ENCODE measurements at places on chromosomes 3 and 15.

- H3K4me1 ChIP-seq, result peaks cover 21% of the 10 kb centered on the region
- H3K36me3 ChIP-seq, result no peaks in the 10 kb centered on the region
- H3K4me3 ChIP-seq, result no peak overlapping the region
- no peaks in the 10 kb centered on the region for H3K27me3 ChIP-seq
- no peak overlapping the region for H3K27ac ChIP-seq
Measured at GRCh38 chr3:160150525-160150924, 74.7 kb upstream of the C3orf80 start.

DNA sequence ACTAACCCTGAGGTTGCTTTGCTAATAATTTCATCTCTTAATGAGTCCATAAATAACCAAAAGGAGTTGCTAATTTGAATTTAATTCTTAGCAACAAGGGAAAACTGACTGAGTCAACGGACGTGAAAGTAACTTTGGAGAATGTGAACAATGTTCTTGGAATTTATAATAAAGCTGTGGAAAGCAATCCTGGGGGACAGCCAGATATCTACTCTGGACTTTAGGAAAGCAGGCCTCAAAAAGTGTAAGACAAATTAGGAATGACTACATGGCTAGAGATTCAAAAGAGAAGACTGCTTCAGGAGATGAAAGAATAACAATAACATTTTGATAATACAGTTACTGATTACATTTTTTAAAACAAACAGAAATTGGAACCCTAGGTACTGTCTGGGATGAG, 318.4 kb upstream of the COL8A1 start:
- no peak overlapping the region for H3K4me3 ChIP-seq
- no peaks in the 10 kb centered on the region for H3K27me3 ChIP-seq
- peaks cover 16% of the 10 kb centered on the region for H3K4me1 ChIP-seq
- peak overlapping the region; percentile 73 for H3K27ac ChIP-seq
- DNase-seq, result peak; percentile 93
- H3K36me3 ChIP-seq, result no peaks in the 10 kb centered on the region

GRCh38 chr15:88797663-88798339, 5.4 kb upstream of the ACAN start:
- H3K36me3 ChIP-seq, result no peaks in the 10 kb centered on the region
- no peak for DNase-seq
- H3K4me3 ChIP-seq, result no peak overlapping the region
- H3K27ac ChIP-seq, result no peak overlapping the region
- peaks cover 31% of the 10 kb centered on the region for H3K27me3 ChIP-seq

DNA sequence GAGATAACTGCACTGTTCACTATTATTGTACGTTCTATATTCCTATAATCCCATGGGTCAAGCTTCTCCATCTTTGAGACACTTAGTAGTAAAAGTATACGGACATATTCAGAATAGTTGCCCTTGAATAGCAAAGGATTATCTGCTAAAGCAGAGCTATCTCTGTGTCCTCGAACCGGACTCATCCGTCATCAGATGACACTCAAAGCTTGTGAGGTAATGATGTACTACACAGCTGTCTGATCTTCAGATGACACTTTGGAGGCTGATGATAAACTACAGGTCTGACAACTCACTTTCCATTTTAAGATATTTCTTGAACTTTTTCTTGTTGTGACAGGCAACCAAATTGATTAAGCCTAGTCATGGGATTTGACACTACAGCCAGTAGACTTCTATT, 240.2 kb downstream of the SCAPER start:
- H3K27ac ChIP-seq, result no peak overlapping the region
- no peaks in the 10 kb centered on the region for H3K36me3 ChIP-seq
- no peaks in the 10 kb centered on the region for H3K4me1 ChIP-seq

- peaks cover 4% of the 10 kb centered on the region for H3K36me3 ChIP-seq
- no peaks in the 10 kb centered on the region for H3K27me3 ChIP-seq
- DNase-seq, result peak; percentile 62
- peaks cover 6% of the 10 kb centered on the region for H3K4me1 ChIP-seq
- H3K4me3 ChIP-seq, result no peak overlapping the region
- no peak overlapping the region for H3K27ac ChIP-seq
Measured at GRCh38 chr3:45218578-45219390, 7.3 kb downstream of the TMEM158 start.

GRCh38 chr3:49803465-49804140, 542 bp downstream of the INKA1 start:
- H3K27ac ChIP-seq, result peak overlapping the region; percentile 41
- H3K27me3 ChIP-seq, result no peaks in the 10 kb centered on the region
- DNase-seq, result peak; percentile 12
- H3K4me3 ChIP-seq, result peak overlapping the region; percentile 94
- peaks cover 25% of the 10 kb centered on the region for H3K4me1 ChIP-seq

DNA sequence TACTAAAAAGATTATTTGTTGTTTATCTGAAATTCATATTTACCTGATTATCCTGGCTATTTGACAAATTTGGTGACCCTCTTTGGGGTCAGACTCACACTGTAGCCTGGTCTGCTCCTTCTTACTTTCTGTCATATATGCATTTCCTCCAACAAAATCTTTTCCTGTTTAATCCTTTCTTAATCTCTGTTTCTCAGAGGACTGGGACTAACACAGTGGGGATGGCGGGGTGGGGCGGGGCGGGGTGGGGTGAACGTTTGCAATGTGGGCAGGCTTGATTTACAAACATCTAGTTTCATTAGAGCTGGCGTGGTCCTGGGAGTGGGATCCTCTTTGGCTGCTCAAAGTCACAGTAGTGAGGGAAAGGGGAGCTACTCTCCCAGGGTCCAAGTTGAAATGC, 35.3 kb upstream of the CDCP1 start:
- no peaks in the 10 kb centered on the region for H3K36me3 ChIP-seq
- no peak overlapping the region for H3K27ac ChIP-seq
- peaks cover 4% of the 10 kb centered on the region for H3K27me3 ChIP-seq
- DNase-seq, result no peak
- H3K4me1 ChIP-seq, result peaks cover 33% of the 10 kb centered on the region

GRCh38 chr15:58329211-58329610, 102.6 kb upstream of the LIPC start:
- H3K36me3 ChIP-seq, result no peaks in the 10 kb centered on the region
- H3K4me3 ChIP-seq, result no peak overlapping the region
- no peaks in the 10 kb centered on the region for H3K27me3 ChIP-seq
- H3K4me1 ChIP-seq, result peaks cover 19% of the 10 kb centered on the region
- no peak for DNase-seq

DNA sequence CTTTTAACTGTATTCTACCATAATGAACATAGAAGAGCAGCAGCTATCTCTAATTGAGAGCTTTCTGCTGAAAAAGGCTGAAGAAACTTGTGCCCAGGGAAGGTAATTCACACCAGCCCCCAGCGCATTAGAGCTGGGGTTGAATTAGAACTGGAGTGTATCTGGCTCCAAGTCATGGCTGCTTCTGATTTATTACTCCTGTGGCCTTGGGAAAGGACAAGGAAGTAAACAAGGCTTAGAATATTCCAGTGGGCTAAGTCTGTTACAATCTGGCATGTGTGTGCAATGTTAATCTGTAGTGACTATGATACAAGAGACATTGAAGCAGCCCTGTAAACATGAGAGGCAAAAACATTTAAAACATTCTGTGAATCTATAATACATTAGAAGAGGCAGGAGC, 18.1 kb downstream of the CPA3 start:
- no peak for DNase-seq
- H3K36me3 ChIP-seq, result no peaks in the 10 kb centered on the region
- no peaks in the 10 kb centered on the region for H3K4me1 ChIP-seq
- H3K27ac ChIP-seq, result no peak overlapping the region
- no peak overlapping the region for H3K4me3 ChIP-seq

GRCh38 chr3:195319060-195319459, 48.1 kb upstream of the XXYLT1 start:
- no peaks in the 10 kb centered on the region for H3K4me1 ChIP-seq
- H3K27ac ChIP-seq, result no peak overlapping the region
- no peak for DNase-seq
- H3K27me3 ChIP-seq, result no peaks in the 10 kb centered on the region

DNA sequence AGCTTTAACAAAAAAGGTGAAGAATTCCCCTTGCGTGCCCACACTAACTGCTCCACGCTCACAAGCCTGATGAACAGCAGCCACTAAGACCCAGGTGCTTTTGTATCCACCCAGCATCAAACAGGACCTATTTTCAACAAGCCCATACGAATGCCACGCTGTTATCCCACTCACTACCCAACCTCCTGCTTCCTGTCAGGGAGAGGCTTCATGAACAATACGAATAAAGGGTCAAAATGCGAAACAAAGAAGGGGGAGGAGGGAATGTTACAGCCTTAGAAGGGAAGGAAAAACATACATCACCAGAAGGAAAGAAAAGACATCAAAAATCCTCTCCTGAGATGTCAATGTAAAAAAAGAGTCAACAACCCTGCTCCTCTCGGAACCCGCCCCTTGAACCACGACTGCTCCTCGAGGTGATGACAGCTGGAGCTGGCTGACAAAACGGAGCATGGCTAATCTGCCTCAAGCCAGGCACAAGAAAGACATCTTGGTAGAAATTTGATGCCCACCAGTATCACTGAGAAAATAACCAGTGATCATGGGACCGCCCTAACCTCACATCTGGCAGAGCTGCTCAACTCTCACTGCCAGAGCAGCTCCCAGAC, 9.7 kb downstream of the ERC2 start:
- H3K36me3 ChIP-seq, result no peaks in the 10 kb centered on the region
- no peak overlapping the region for H3K27ac ChIP-seq
- no peaks in the 10 kb centered on the region for H3K4me1 ChIP-seq
- no peaks in the 10 kb centered on the region for H3K27me3 ChIP-seq
- DNase-seq, result no peak
- H3K4me3 ChIP-seq, result no peak overlapping the region

DNA sequence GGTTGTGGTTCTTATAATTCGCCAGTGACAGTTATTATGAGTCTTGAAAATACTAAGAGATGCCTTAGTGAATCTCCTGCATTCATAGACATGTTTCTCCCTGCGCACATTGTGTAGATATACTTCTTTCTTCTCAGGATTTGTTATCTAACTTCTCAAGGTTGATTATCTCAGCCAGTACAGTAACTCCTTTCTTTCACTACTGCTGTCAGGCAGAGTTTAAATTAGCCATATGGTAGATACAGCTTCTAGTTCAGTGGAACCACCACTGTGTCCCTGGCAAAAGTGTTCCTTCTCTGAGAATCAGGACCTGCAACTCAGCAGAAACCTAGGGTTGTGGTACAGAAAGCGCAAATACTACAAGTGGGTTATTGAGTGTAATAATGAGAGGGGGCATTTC, 175.0 kb upstream of the SGO1 start:
- no peak for DNase-seq
- no peaks in the 10 kb centered on the region for H3K4me1 ChIP-seq

DNA sequence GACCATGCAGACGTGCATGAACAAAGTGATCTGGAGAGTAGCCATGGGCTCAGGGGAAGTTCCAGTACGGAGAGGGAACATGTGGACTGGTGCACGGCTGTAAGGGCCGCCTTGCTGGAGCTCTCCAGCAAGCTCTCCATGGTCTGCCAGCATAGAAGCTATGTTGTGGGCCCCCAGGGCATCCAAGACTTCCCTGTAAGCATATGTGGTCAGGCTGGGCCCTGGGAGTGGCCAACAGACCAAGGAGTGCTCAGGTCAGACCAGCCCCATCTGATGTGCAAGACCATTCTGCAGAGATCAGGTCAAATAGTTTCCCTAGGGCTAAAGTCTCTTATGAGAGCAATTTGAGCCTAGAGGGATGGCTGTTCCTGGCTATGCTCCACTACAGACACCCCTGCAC, 110.1 kb upstream of the DAZL start:
- no peak for DNase-seq
- no peaks in the 10 kb centered on the region for H3K4me1 ChIP-seq
- H3K27me3 ChIP-seq, result no peaks in the 10 kb centered on the region

DNA sequence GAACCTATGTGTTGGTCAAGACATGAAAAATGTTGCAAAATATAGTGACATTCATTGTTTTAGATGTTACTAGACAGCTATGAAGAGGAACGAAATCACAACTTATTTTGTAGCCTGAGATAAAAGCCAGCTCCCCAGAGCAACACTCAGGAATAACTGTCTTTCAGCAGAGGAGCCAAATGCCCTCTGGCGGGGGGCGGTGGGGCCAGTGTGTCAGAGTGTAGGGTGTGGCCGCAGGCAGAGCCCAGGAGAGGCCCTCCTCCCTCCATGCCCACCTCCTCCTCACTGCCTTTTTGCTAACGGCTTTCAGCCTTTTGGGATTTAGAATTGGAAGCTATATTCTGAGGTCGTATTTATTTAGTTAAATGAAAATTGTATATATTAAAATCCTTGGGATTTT, 16.9 kb downstream of the APOD start:
- no peak for DNase-seq
- no peaks in the 10 kb centered on the region for H3K4me1 ChIP-seq
- peaks cover 6% of the 10 kb centered on the region for H3K27me3 ChIP-seq
- no peak overlapping the region for H3K27ac ChIP-seq
- H3K4me3 ChIP-seq, result no peak overlapping the region

DNA sequence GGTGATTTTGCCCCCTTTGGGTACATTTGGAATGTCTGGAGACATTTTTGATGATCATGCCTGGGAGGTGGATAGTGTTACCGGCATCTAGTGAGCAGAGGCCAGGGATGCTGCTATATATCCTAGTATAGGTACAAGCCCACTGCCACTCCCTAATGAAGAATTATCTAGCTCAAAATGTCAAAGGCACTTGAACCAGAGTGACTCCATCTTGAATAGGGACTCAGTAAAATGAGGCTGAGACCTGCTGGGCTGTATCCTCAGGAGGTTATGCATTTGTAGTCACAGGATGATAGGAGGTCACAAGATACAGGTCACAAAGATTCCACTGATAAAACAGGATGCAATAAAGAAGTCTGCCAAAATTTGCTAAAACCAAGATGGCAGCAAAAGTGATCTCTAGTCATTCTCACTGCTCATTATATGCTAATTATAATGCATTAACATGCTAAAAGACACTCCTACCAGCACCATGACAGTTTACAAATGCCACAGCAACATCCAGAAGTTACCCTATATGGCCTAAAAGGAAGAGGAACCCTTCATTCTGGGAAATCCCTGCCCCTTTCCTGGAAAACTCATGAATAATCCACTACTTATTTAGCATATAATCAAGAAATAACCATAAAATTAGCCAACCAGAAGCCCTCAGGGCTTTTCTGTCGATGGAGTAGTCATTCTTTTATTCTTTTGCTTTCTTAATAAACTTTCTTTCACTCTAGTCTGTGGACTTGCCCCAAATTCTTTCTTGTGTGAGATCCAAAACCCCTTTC, 40.0 kb upstream of the FAM3D start:
- no peak for DNase-seq
- no peak overlapping the region for H3K4me3 ChIP-seq
- no peaks in the 10 kb centered on the region for H3K4me1 ChIP-seq
- H3K27ac ChIP-seq, result no peak overlapping the region

- peaks cover 10% of the 10 kb centered on the region for H3K36me3 ChIP-seq
- DNase-seq, result no peak
- H3K27ac ChIP-seq, result no peak overlapping the region
- no peaks in the 10 kb centered on the region for H3K27me3 ChIP-seq
- no peak overlapping the region for H3K4me3 ChIP-seq
- H3K4me1 ChIP-seq, result no peaks in the 10 kb centered on the region
Measured at GRCh38 chr3:67516496-67516895, 137.9 kb downstream of the SUCLG2 start.

GRCh38 chr3:62323241-62323640, 50.1 kb downstream of the FEZF2 start:
- DNase-seq, result no peak
- no peaks in the 10 kb centered on the region for H3K27me3 ChIP-seq
- H3K4me3 ChIP-seq, result no peak overlapping the region

Data from astrocyte (in vitro differentiated cells and primary cell).